T-helper 17 cell (primary cell): ENCODE measurements at places on chromosomes 3 and 15.

GRCh38 chr15:77864211-77865105 lies 213.1 kb downstream of the TBC1D2B start:
- no peak for DNase-seq

DNA sequence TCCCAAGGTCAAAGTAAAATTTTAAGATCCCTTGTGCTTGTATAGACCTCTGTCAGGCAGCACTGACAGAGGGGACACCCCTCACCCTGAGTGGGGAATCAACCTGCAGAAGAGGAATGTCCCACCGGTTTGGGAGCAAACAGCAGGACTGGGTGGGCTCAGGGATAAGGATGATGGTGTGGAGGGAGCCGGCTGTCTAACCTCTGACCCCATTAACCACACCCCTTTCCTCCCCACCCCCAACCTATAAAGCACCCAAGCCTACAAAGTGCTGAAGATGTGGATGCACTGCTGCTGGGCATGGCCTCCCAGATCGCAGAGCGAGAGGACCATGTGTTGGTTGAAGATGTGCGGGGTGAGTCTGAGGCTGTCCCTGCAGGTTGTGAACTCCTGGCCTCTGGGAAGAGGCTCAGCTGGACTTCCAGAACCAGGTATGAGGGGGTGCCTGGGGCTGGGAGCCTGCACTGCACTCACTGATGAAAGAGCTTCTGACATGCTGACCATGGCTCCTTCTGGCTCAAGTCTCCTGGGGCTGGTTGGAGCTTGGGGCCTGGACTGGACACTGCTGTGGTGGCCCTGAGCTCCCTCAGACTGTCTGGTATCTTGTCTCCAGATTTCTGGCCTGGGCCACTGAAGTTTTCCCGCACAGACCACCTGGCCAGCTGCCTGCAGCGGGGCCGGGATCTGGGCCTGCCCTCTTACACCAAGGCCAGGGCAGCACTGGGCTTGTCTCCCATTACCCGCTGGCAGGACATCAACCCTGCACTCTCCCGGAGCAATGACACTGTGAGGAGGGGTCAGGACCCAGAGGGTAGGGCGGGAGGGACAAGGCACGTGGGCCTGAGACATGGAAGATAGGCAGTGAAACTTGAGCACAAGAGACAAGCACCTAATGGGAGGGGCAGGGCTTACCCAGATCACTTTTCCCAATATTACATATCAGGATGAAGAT lies 9.3 kb downstream of the DUOX1 start:
- no peak for DNase-seq

GRCh38 chr3:30112411-30112810 lies 494.0 kb upstream of the TGFBR2 start:
- no peak for DNase-seq

DNA sequence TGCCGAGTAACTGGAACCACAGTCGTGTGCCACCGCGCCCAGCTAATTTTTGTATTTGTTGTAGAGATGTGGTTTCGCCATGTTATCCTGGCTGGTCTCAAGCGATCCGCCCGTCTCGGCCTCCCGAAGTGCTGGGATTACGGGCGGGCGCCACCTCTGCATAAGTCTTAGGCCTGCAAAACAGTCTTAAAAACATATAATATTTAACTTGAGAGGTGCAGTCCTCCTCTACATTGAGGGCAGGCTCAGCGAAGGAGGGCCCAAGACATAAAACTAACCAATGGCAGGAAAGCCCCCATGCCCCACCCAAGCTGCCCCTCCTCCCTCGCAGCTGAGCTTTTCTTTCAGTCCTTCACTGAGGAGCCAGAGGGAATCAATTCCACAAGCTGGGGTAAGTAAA lies at the start of gene SLC28A2:
TSS of gene SLC28A2 (plus strand) at position 347 of the 400 bp plus-strand sequence. CDS start 982 bp downstream, outside the sequence.
- no peak for DNase-seq

DNA sequence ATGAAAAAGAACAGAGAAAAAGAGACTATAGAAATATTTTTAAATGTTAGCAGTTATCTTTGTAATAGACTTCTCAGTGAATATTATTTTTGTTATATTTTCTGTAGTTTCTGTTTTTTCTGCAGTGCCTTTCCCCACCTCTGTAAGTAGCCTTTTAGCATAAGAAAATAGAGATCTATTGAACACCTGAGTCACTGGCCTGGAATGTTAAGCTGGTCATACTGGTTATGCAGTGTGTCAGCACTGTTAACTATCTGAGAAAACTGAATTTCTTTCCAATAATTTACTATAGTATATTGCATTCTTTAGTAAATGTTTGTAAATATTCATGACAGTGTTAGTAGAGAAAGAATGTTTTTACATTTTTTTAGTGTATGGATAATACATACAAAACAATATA lies 79.8 kb downstream of the NECTIN3 start:
- DNase-seq: no peak

DNA sequence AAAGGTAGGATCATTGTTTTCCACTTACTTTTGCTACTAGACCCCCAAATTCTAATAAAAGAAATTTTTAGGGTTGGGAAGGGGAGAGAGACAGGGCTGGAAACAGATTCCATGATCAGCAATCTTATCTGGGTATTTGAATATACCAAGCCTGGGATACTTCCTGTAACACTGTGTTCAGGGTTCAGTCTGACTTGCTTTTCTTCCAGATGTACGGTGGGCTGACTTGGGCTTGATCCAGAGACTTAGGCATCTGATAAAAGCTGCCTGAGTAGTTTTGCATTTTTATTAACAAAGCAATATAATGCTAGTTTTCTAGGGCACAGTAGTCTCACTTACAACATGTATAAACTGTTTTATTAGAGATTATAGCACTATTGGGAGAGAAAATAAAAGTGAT lies 49.2 kb downstream of the KCNMB2 start:
- DNase-seq: no peak

DNA sequence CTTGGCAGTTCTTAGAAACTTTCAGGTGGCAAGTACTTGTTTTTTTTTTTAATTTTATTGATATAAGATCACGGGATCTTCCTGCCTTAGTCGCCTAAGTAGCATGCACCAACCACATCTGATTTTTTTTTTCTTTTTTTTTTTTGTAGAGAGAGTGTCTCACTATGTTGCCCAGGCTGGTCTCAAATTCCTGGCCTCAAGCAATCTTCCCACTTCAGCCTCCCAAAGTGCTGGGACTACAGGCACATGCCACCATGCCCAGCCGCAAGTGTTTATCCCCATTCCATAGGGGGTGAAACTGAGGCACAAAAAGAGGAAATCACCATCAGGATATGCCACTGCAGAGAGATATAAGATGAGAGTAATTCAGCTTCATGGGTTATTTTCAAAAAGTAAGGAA lies 102.9 kb downstream of the IGF2BP2 start:
- DNase-seq: no peak

DNA sequence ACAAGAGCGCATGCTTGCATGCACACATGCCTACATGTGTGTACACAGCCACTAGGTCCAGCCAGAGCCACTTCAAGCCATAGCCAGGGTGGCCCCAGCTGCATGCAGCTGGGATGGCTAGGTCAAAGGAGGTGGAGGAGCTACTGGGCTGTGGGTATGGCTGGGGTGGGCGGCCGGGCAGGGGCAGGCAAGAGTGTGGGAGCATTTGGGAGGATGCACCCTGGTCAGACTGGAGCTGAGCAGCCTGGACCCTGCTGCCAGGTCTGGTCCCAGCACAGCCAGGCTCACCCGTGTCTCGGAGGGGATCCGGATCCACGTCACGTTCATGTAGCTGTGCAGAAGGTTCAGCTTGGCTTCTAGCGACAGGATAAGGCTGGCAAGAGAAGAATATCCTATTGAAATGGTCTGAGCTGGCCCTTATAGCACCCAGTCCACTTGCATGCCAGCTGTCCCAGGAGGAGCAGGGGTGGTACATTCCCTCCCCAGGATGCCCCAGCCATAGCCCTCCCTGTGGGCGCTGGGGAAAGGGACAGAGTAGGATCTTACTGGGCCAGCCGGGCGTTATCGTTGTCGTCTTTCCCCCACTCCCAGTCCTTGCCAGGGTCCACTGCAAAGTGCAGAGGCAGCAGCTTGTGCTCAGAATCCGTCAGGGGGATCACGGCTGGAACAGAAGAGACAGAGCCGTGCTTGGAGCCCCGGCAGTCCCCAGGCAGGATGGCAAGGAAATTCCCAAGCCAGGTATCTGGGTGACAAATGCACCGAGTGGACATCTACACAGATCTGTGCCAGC lies 160.5 kb downstream of the KLF13 start:
- DNase-seq: no peak

DNA sequence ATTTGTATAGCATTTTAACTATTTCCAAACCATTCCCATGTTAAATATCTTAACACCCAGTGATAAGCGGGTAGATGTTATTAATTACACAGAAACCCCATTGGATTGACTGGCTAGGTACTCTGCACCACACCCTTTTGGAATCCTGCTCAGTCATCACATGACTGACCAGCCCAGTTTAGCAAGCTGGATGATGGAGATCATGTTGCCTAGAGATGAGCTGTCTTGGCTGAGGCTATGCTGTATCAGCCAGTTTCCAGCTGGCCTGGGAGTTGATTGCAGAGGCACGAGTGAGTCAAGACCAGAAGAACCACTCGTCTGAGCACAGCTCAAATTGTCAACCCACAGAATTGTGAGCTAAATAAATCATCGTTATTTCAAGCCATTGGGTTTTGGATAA lies 124.6 kb downstream of the ZNF621 start:
- DNase-seq: no peak

DNA sequence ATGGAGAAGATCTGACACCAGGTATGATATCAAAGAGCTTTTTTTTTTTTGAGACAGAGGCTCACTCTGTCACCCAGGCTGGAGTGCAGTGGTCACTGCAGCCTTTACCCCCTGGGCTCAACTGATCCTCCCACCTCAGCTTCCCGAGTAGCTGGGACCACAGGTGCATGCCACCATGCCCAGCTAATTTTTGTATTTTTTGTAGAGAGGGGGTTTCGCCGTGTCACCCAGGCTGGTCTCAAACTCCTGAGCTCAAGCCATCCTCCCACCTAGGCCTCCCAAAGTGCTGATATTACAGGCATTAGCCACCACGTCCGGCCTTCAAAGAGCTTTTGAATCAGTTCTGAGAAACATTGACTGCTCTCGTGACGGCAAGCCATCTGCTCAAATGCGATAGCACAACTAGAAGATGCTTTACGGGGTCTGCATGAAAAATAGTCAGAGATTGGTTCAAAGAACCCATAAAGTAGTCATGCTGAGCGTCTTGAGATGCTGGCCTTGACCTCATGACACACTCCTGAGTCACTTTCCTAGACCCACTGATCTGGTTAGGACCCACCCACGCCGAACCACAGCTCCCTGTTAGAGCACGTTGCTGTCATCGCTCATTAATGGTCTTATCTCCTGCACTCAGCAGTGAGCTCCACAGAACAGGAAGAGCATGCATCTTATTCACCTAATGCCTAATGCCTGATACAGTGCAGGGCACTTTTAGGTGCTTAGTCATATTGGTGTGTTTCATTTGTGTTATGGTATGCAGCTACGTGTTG lies 57.0 kb upstream of the NR2F2 start:
- no peak for DNase-seq

DNA sequence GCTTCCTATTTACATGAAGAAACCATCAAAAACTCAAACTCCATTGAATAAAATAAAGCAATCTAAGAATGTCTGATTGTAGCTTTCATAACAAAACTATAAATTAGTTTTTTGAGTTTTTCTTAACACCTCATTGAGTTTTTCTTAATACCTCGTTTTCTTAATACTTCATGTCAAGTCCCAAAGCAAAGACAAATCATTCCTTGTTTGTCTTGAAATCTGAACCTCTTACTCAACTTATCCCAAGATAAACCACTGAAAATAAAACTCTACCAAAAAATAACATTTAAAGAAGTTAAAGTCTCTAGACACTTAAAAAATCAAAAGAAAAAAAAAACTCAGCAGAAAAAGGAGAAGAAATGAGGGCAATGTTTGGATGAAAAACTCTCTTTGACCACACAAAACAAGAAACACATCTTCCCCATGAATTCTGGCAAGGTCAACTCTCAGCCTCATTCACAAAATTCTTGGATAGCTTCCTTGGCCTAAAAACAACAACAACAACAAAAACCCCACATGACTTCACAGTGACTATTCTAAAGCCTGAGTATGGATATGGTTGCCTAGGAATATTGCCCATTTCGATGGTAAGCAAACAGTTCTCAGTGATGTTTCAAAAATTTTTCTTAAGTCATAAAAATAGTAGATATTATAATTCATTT lies 38.2 kb downstream of the TMCC1 start:
- no peak for DNase-seq

GRCh38 chr15:79418693-79419279 lies 13.3 kb upstream of the MINAR1 start:
- no peak for DNase-seq

DNA sequence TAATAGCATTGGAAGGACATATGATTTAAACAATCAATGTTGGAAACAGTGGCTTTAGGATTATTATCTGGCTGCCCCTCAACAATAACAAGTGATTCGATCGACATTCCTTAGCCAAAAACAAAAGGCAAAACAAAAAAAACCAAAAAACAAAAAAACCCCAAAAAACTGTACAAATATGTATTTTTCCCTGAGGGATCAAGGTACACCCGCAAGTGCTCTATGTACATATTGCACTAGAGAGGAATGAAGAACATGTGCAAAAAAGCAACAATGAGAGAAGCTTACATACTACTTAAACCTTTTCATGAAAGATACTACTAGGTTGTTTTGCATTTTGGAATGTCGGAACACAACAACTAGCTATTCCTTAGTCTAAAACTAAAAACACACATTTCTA lies 14.2 kb upstream of the ICE2 start:
- DNase-seq: no peak

GRCh38 chr3:155391551-155391958 lies 98.1 kb upstream of the STRIT1 start:
- no peak for DNase-seq

DNA sequence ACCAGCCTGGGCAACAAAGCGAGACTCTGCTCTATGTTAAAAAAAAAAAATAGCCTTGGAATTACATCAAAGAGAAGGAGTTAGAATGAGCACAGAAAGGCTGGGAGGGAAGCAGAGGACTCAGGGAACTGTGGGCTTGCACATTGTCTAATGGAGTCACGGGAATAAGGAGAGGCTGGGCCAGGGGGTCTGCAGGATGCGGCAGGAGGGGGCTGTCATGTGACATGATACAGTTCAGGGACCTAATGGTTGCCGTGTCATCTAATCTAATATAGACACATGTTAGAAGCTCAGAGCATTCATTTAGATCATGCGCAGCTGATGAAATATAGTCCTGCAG lies 32.5 kb downstream of the GRK7 start:
- DNase-seq: no peak

GRCh38 chr3:58559586-58559985 lies 17.6 kb downstream of the FAM107A start:
- no peak for DNase-seq

- no peak for DNase-seq
These were observed 103.8 kb downstream of the RBMS3 start for GRCh38 chr3:29384640-29385039.

GRCh38 chr3:24264748-24265158 lies 229.9 kb downstream of the THRB start:
- DNase-seq: no peak

- no peak for DNase-seq
These were observed 403.4 kb upstream of the SUCLG2 start for GRCh38 chr3:68057637-68058320.

DNA sequence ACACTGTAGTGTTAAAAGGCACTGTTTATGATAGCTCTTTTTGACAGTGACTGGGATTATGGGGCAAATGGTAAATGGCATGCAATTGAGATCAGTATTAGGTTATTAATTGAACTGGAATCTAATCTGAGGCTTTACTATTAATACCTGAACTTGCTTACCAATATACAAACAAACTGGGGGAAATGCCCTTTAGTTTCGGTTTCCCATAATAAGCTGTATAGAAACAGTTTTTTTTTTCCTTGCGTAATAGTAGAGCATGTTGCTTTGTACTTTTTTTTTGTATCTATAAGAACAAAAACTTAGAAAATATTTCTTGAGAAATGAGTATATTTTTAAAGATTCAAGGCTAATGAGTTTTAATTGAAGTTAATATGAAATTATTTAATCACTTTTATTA lies 95.0 kb downstream of the FNDC3B start:
- DNase-seq: no peak
